ENCODE measurements at places on chromosomes 1 and 21.
A peak's percentile ranks its signal among the peaks of the same experiment; 100 is the strongest.

DNA sequence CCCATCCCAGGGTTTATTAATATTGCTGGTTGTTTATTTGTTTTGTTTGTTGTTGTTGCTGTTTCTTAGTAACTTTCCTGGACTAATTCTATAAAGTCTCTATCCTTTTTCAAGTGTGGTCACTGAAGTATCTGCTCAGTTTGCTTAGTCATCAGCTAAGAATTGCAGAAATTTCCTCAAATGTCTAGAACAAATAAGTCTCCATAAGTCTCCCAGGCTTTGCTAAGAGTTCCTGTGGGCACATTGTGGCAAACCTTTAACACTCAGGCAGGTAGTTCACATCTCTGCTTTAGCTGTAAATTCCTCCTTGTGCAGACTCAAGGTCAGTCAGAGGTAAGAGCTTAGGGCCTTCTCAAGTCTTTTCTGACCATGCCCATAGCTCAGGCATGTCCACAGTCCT lies 38.9 kb upstream of the C1orf185 start:
- DNase-seq = no peak

- no peak for DNase-seq
Observed at GRCh38 chr21:38402291-38402690, 96.0 kb downstream of the ERG start.

- no peak for DNase-seq
Observed at GRCh38 chr1:7535934-7536878, 234.9 kb upstream of the VAMP3 start.

DNA sequence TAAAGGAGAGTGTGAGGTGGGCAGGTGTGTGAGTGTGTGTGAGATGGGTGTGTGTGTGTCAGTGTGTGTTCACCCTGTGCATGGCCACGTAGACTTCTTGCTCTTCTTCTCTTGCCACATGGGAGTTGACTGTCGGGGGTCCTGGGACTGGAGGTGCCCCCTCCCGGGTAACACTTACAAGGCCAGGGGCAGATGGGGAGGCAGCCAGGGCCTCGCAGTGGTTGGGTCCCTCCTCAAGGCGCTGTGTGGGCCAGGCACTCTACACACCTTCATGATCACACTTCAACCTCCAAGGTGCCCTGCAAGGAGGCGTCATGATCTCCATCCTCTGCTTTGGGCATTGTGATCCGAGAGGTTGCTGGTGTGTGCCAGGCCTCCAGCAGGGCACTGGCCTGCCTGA lies 2.3 kb downstream of the PLA2G2F start:
- no peak for DNase-seq

DNA sequence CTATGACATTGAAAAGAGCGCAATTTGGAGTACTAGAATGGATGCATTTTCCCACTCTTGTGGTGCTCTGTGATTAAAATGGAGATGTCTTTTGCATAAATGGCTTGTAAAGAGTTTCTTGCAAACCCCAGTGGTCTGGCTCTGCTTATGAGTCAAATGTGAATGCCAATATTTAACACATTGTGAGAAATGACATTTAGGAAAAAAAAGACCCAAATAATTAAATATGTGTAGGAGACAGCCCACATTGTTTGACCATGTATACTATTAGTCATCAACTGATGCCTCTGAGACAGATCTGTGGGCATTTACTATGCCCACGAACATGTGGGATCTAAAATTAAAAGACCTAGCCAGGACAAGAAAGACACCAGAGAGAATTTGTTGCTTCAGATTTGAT lies 22.2 kb upstream of the RUNX1 start:
- no peak for DNase-seq

DNA sequence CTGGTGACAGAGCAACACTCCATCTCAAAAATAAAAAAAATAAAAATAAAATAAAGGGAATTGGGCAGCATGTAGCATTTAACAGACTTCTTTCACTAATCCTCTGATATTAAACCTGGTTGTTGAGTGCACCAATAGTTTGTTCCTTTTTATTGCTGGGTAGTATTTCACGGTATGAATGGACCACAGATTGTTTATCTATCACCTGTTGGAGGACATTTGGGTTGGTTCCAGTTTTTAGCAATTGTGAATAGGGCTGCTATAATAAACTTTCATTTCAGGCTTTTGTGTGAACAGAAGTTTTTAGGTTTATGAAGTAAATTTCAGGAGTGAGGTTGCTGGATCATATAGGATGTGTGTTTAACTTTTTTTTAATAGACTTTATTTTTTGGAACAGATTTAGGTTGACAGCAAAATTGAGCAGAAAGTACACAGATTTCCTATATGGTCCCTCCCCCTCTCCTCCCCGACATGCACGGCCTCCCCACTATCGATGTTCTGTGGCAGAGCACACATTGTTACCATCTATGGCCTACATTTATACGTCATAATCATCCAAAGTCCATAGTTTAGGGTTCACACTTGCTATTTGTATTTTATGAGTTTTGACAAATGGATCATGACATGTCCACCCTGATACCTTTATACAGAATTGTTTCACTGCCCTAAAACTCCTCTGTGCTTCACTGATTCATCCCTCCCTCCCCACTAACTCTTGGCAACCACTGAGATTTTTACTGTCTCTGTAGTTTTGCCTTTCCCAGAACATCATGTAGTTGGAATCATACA lies 66.1 kb upstream of the TMPRSS2 start:
- DNase-seq = no peak

- DNase-seq = no peak
Observed at GRCh38 chr1:150186789-150187559, 37.3 kb downstream of the PLEKHO1 start.

DNA sequence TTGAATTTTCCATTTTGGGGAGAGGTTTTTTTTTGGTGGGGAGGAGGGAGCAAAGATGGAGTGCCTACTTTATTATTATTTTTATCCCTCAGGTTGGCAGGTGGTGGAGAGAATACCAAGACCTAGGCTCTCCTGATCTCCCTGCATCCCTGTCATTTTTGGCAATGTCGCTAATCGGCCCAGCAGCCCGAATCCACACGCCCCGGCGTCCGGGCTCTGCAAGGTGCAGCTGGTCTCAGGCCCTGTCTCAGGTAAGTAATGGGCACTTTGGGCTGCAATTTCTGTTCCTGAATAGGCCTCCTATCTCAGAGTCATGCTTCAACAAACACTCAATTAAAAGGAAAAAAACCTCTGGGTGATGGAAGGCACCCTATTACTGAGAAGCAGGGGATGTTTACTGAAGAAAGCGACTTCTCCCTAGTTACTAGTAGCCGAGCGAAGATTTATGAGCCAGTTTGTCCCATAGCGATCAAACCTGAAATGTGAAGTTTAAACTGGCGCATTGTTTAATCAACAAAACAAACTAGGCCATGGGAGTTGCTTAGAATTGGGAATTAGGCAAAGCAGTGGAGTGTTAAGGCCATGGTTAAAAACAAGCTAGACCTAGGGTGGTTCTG lies 137.8 kb downstream of the RWDD3 start:
- DNase-seq = no peak

DNA sequence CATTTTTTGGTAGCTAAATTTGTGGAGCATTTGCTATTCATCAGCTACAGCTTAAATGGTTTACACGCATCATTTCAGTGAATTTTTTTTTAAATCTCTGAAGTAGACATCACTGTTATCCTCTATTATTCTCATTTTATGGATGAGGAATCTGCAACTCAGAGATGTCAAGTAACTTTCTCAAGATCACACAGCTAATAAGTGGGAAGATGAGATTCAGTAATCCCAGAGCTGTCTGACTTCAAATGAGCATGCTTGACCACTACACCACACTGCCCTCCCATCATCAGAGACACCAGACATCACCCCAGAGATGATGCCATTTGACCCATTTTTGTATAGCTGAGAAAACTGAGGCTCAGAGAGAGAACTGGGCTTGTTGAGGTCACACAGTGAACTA lies 116.4 kb downstream of the RRAGC start:
- DNase-seq = no peak

DNA sequence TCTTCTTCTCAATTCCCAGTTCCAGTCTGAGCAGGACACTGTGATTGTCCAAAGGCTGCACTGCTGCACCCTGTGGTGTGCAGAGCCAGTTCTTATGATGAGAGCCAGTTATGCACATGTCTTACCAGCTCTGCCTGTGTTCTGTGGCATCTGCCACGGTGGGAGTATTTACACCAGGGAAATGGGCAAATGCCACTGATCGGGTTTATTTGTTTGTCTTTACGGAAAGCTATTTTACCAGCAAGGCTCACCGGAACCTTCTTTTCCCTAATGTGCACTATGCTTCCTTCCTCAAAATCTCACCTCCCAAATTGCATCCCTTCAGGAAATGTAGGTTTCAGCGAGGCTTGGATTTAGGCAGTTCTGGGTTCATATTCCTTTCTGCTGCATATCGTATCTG lies 49.0 kb downstream of the EVA1C start:
- DNase-seq = no peak

DNA sequence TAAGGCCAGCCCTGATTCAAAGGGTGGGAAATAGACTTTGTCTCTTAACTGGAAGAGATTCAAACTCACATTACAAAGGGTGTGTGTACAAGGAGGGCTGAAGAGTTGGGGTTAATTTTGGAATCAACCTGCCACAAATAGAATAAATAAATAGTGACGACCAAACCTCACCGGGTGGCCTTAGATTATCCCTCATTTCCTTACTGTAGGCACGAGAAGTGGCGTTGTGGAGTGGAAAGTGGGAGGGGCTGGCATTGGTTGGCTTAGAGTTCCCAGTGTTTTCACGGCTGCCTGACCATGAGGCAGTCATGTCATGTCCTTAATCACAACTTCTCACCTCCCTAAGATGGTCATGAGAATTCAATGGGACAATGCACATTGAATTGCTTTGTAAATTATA lies 21.3 kb upstream of the RUNX1 start:
- no peak for DNase-seq

- no peak for DNase-seq
Observed at GRCh38 chr1:97603218-97603617, 317.6 kb downstream of the DPYD start.

GRCh38 chr1:115098979-115099692 lies 9.8 kb upstream of the TSPAN2 start:
- DNase-seq = peak; percentile 59

DNA sequence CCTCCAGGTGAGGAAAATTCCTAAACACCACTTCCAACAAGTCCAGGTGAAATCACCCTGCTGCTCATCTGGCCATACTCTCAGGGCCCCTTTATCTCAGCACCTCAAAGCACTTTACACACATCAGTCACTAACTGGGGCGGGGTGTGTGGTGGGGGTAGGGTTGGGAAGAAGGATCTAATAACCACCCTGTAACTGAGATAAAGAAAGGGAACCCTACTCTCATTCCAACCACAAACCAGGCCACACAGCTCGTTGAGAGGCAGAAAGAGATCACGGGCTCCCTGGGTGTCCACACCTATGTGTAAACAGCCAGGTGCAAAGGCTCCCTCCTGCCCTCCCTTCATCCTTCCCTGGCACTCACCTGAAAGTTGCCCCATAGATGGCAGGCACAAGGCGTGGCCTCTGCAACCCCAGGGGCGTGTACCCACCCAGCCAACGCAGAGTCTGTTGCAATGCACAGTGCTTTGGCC lies 20.4 kb downstream of the GPR161 start:
- no peak for DNase-seq

DNA sequence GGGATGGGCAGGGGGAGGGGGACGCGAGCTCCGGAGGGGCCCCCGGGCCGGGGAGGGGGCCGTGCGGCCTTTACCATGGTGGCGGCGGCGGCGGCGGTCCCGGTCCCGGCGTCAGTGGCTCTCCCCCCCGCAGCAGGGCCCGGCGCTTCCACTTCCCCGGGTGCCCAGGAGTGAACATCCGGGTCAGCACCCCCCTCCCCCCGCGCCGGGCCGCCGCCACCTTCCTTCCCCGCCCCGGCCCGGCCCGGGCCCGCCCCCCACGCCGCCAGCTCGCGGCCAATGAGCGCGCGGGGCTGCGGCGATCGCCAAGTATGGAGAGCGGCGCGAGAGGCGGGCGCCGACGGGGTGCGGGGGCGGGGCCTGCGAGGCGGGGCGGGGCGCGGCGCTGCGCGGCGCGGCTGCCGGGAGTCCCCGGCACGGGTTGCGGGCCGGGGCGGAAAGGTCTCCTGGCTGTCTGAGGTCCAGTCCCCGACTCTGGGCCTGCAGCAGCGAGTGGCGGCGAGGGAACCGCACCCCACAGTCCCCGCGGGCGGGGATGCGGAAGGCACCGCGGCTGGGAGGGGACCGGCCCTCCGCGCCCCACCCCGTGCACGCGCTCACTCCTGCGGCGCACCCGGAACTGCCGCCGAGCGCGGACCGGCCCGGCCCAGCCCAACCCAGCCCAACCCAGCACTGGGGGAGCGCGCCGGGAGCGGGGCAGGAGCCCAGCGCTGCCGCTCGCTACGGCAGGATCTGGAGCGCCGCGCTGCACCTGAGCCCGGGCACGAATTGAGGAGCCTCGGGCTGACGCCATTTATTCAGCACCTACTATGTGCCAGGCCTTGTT lies at the start of gene CAPZB:
Gene CAPZB, minus strand, starts transcription at position 178 of the 826 bp plus-strand sequence. Its CDS starts 101 bp downstream, at position 77.
- peak; percentile 96 for DNase-seq

DNA sequence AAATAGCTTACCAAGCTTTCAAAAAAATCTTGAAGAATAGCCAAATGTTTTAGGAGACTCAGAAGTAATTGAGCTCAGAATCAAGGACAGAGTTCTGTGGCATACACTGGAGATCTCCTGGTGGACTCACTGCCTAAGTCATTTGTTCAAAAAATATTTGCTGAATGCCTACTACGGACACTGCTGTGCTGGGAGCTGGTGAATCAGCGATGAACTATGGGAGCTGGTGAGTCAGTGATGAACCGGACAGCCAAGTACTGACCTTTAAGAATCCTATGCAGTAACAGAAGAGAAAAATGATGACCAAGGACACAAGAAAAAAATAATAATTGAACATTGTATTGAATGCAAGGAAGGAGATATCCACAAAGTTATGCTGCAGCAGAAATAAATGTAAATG lies 717.9 kb upstream of the CXADR start:
- no peak for DNase-seq

DNA sequence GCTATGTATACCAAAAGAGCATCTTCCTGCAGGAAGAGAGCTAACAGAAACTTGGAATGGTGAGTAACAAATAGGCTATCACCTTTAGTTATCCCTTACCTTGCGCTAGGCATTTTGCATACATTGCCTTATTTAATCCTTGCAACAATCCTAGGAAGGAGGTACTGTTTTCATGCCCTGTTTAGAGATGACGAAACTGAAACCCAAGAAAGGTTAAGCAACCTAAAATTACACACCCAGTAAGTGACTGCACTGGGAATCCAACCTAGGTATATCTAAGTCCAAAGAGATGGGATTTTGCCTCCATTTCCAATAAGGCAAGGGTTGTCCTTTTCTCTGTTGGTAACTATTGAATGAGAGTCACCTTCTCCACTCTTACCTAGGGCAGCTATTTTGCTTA lies 144.5 kb downstream of the TM2D1 start:
- DNase-seq = no peak

DNA sequence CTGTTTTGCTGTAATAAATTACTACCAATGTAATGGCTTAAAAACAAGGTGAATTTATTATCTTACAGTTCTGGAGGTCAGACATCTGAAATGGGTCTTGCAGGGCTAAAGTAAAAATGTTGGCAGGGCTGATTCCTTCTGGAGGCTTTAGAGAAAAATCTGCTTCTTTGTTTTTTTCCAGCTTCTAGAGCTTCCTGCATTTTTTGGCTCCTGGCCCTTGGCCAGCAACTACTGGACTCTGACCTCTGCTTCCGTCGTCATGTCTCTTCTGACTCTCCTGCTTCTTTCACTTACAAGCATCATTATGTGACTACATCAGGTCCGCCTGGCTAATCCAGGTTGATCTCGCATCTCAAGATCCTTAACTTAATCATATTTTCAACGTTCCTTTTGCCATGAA lies 350.9 kb downstream of the S1PR1 start:
- no peak for DNase-seq

- DNase-seq = peak; percentile 49
Observed at GRCh38 chr21:31872452-31873274, at the start of gene HUNK. Gene HUNK (plus strand): TSS chr21:31873020. CDS start chr21:31873675, 655 bp downstream.

GRCh38 chr1:30777904-30778153 lies 20.3 kb upstream of the LAPTM5 start:
- DNase-seq = no peak

Data from activated T-cell treated with anti-CD3 and anti-CD28 coated beads, Interleukin-2, amount 50 U/mL, for 24 hours (primary cell).